ENCODE measurements at places on chromosomes 2 and 18. TPM values are rescaled to one million over a fixed set of nuclear protein-coding genes. Genes with fewer than 3 reads are reported as not detected.

PRSS56 gene
- polyA plus RNA-seq, result not detected

CDCA7 gene
- polyA plus RNA-seq, result 28.1 TPM

ITPRIPL1 gene
- 3.2 TPM for polyA plus RNA-seq

MATN3 gene
- 1.2 TPM for polyA plus RNA-seq

SNRPD1 gene
- 266 TPM for polyA plus RNA-seq

SCN9A gene
- polyA plus RNA-seq, result 0.07 TPM

IGFBP5 gene
- polyA plus RNA-seq, result 0.19 TPM

CLHC1 gene
- 2.7 TPM for polyA plus RNA-seq

ARHGAP28 gene
- 0.06 TPM for polyA plus RNA-seq

CD226 gene
- 0.14 TPM for polyA plus RNA-seq

TTN gene
- polyA plus RNA-seq, result not detected

SERPINB4 gene
- not detected for polyA plus RNA-seq

OTOS gene
- polyA plus RNA-seq, result not detected

RFX8 gene
- 0.22 TPM for polyA plus RNA-seq
